ENCODE measurements at places on chromosomes 7 and 10.
A peak's percentile ranks its signal among the peaks of the same experiment; 100 is the strongest.

GRCh38 chr7:142927085-142927745 lies 6.3 kb downstream of the TRPV5 start:
- DNase-seq = no peak

- DNase-seq = no peak
These were observed 173.6 kb upstream of the AKR1E2 start for GRCh38 chr10:4652111-4653010.

- no peak for DNase-seq
These were observed 182.9 kb upstream of the SHH start for GRCh38 chr7:155995183-155995612.

- no peak for DNase-seq
These were observed 37.2 kb downstream of the ERLIN1 start for GRCh38 chr10:100148353-100149211.

- DNase-seq = no peak
These were observed 114.7 kb downstream of the CHN2 start for GRCh38 chr7:29309041-29309854.

DNA sequence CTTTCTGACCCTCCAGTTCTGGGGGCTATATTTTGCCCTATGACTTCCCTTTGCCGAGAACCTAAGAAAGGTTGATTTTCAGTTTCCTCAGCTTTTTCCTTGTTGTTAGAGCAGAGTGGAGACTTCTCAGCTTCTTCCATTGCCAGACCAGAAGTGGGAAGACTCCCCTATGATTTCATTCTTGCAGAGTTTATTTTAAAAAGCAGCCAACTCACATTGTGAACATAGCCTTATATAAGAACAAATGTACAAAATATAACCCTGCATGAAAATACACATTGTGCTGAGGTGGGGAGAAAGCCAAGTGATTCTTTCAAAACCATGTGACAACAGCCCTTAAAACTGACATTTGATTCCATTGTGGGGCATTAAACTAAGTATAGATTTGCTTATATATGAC lies 33.8 kb upstream of the FZD8 start:
- no peak for DNase-seq

DNA sequence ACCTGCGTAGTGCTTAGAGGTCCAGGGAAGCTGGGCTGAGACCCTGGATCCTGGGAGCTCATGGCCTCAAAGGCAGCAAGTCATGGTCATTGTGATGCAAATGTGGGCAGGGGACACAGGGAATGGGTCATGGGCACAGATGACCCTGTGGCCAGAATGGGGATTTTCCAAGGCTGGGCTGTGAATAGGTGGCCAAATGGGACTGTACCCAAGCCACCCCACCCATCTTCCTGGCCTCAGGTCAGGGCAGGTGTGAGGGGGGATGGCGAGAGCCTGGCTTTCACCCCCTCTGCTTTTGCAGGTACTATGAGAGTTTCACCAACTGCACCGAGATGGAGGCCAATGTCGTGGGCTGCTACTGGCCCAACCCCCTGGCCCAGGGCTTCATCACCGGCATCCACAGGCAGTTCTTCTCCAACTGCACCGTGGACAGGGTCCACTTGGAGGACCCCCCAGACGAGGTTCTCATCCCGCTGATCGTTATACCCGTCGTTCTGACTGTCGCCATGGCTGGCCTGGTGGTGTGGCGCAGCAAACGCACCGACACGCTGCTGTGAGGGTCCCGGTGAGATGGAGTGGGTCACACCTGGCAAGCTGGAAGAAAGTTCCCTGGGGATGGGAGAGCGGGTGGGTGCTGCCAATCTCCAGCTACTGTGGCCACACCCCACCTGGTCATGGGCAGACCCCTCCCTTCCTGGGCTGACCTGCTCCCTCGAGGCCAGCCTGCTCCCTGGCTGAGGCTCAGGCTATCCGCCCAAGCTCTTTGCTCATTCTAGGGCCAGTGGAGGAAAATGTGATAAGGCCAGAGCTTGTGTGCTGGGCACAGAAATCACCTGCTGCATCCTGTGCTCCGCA lies 25.5 kb downstream of the RAMP3 start:
- DNase-seq = no peak

DNA sequence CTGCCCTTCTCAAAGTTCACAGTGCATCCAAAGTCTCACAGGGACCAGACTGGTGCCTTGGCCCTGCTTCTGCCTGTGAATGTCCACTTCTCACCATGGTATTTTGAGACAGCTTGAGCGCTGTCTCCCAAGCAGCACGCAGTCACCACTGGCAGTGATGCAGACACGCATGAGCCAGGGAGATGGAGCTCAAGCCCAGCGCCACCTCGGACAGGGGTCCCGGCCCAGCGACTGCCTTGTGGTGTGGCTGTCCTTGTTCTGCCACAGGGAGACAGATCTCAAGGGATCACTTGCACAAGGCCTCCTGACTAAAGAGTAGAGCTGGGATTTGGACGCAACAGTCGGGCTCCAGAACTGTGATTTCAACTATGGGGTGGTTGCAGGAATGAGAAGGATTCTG lies 92.6 kb upstream of the MBL2 start:
- DNase-seq = no peak

GRCh38 chr10:96826438-96826837 lies 5.7 kb upstream of the LCOR start:
- DNase-seq = no peak

DNA sequence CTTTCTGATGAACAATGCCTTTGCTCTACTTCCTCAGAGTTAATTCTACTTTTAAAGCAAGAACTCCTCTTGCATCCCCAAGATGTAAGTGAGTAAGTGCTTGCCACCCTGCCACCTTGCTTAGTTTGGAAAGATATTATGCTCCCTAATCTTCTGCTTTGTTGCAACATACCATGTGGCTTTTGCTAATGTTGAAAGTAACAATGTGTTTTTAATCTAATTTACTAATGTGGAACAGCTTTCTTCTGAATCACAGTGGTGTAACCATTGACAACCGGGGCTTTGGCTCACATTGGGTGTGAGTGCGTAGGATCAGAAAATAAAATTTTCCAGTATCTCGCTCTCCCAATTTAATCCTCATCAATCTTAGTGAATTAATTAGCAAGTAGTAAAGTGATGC lies 254.1 kb upstream of the PTER start:
- peak; percentile 19 for DNase-seq

GRCh38 chr7:43729214-43729923 lies at the start of gene COA1:
TSS of gene COA1 (minus strand) at chr7:43729523. CDS start at chr7:43648614, 80,909 bp downstream.
- DNase-seq = peak; percentile 92

DNA sequence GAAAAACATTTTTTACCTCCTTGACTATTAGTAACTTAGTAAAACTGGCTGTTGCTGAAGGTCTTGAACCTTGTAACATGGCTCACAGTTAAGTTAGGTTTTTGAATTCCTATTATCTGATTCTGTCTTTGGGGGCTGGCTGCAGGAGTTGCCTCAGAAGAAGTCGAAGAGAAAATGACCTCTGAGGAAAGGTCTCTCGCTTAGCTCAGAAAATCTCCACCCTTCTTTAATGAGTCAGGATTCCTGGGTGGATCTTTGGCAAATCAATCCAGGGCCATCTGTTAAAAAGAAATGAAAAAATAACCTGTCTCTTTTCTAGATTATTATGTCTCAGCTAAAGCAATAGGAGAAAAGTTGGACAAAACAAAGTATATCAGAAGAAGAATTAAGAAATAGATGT lies 267.8 kb upstream of the SEMA3C start:
- no peak for DNase-seq

- DNase-seq = no peak
These were observed 33.1 kb downstream of the PSMC2 start for GRCh38 chr7:103380395-103381191.

GRCh38 chr10:17003151-17003550 lies 126.5 kb downstream of the CUBN start:
- DNase-seq = no peak

DNA sequence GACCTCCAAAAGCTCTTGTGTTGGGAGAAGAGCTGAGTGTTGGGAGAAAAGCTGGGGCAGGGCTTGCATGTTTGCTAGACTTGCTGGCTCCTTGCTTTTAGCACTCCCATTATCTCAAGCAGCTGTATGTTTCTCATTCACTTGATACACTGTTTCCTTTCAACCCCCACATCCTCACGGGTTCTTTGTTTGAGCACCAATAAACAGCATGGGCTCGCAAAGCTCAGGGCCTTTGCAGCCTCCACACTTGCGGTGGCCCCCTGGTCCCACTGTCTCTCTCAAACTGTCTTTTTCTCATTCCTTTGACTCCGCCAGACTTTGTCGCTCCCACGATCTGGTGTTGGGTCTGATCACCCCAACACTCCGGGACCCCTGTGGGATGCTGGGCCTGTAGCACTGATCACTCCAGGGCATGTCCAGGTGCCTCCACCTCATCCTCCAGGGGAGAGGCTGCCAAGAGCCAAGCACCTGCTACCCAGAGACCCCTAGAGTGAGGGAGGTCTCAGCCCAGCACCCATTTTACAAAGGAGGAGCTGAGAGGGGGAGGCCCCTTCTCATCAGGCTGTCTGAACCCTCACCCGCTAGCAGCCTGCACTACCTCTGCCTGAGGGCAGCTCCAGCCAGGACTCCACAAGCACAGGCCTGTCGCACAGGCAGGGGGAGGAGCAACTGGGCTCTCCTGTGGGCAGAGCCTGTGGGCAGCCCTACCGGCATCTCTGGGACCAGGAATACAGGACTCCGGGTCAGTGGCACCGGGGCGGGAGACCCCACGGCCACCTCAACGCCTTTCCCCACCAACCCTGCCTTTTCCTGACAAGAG lies 49.1 kb upstream of the MSMB start:
- DNase-seq = no peak

GRCh38 chr7:6160191-6160623 lies 112.2 kb downstream of the CYTH3 start:
- no peak for DNase-seq

- DNase-seq = no peak
These were observed 175.3 kb downstream of the RAPGEF5 start for GRCh38 chr7:22181663-22182062.

GRCh38 chr10:73848821-73849489 lies 25.4 kb downstream of the CAMK2G start:
- peak; percentile 19 for DNase-seq

DNA sequence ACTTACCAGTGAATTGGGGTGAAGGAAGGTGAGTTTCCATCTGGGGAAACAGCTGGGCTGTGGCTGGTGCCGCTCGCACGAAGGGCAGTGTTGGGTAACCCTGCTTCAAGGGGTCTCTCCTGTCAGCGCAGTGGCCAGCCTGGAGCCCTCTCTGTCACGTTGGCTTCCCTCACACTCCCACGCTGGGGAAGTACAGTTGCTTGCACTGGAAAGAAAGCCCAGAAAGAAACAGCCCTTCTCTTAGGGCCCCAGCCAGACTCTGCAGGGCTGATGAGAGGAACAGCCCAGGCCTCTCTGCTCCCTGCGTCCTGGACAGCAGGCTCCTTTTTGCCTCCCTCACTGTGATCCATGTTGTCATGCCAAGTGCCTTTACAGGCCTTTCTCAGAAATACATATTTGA lies 40.3 kb upstream of the TRIM8 start:
- DNase-seq = no peak

- no peak for DNase-seq
These were observed 993.7 kb upstream of the AUTS2 start for GRCh38 chr7:68604541-68604940.

- no peak for DNase-seq
These were observed 926 bp upstream of the PCBD1 start for GRCh38 chr10:70889291-70889690.

- DNase-seq = no peak
These were observed 76.3 kb downstream of the COL13A1 start for GRCh38 chr10:69878038-69878437.

DNA sequence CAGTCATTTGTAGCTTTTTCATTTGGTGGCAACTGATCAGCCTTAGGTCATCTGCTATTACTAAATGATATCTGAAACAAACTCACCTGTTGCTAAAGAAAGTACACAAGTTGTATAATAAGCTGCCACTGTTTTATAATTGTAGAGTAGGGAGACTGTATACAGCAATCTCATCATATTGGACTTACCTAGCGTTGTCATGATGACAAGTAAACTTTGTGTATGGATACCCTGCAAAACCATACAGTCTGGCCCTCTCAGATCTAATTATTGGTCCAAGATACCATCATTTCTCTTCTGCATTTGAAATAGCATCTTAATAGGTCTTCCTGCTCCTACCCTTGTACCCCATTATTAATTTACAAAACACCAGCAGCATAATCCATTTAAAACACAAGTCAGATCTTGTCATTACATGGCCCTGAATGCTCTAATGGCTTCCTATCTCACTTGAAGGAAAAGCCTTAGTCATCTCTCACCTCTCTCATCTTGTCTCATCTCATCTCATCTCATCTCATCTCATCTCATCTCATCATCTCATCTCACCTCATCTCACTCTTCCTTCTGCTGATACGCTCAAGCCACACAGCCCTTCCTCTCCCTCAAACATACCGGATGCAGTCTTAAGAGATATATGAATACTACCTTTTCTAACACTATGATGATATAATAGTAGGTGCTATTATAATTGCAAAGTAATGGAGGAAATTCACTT lies 540.6 kb downstream of the MDFIC start:
- no peak for DNase-seq

DNA sequence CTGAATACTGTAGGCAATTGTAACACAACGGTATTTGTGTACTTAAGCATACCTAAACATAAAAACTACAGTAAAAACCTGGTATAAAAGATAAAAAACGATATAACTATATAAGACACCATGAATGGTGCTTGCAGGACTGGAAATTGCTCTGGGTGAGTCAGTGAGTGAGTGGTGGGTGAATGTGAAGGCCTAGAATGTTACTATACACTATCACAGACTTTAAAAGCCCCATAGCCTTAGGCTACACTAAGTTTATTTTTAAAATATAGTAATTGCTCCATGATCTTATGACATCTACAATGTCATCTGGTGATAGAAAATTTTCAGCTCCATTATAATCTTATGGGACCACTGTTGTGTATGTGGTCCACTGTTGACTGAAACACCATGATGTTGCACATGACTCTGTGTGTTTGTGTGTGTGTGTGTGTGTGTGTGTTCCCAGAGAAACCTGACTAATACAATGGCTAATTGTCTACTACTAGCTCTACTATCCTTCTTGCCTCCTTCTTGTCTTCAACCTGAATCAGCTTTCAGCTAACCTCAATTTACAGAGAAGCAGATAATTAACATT lies 27.6 kb upstream of the PRPF18 start:
- no peak for DNase-seq

DNA sequence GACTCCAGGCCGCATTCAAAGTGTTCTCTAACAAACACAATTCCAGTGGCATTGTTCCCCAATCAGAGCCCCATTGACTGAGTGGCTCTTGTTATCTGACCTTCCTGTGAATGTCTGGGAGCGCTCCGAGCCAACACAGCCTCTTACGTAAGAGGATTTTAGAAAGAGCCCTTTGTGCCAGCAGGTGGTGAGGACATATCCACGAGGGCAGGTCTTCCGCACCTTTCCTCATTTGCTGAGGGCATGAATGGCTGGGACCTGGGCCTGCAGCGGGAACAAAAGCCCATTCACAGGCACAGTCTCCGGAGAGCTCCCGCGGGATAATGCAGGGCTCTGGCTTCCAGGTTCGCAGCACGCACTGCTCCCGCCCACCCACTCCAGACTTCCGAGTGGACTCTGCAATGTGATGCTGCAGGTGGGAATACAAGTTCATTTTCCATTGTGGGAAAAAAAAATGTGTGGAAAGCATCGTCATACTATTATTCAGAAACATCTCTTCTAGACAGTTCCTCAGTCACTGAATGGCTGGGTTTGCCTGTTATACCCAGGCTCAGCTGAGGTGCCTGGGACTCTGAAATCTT lies 295.0 kb upstream of the IGFBP3 start:
- peak; percentile 21 for DNase-seq

GRCh38 chr10:64196638-64197315 lies 675.6 kb downstream of the REEP3 start:
- no peak for DNase-seq

- DNase-seq = no peak
These were observed 227.7 kb downstream of the MAD1L1 start for GRCh38 chr7:2004841-2005725.

GRCh38 chr7:48971173-48971572 lies 46.8 kb downstream of the CDC14C start:
- peak; percentile 5 for DNase-seq

- no peak for DNase-seq
These were observed 11.1 kb downstream of the ERVW-1 start for GRCh38 chr7:92466682-92467081.

Data from NCI-H1092 treated with DMSO at 0.1 percent for 48 hours (cell line).